ENCODE measurements at places on chromosomes 13 and 19.

DNA sequence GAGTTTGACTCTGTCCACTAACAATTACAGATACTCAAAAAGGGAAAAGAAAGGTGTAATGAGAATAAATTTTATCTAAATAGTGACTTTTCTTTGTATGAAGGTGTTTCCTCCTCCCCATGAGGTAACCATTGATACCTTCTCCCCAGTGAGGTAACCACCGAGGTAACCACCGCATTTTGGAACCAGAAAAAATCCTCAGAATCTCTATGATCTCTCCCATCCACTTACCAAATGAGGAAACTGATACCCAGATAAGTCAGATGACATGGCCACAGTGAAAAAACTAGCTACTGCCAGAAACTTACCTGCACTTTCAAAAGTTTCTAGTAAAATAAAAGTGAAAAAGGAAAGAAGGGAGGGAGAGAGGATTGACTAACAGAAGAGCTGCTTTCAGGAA lies 124.0 kb upstream of the FNDC3A start:
- no peak overlapping the region for H3K4me3 ChIP-seq
- peaks cover 22% of the 10 kb centered on the region for H3K4me1 ChIP-seq
- no peak for DNase-seq
- H3K27me3 ChIP-seq: peaks cover 27% of the 10 kb centered on the region
- no peak overlapping the region for H3K27ac ChIP-seq

GRCh38 chr13:62653371-62653770 lies 1237.7 kb upstream of the PCDH20 start:
- no peak overlapping the region for H3K27ac ChIP-seq
- no peak overlapping the region for H3K4me3 ChIP-seq
- H3K27me3 ChIP-seq: no peaks in the 10 kb centered on the region
- no peak for DNase-seq

GRCh38 chr19:1592024-1592754 lies 476 bp downstream of the MBD3 start:
- peak overlapping the region; percentile 84 for H3K27ac ChIP-seq
- DNase-seq: peak; percentile 81
- H3K4me1 ChIP-seq: peaks cover 18% of the 10 kb centered on the region
- peak overlapping the region; percentile 88 for H3K4me3 ChIP-seq

DNA sequence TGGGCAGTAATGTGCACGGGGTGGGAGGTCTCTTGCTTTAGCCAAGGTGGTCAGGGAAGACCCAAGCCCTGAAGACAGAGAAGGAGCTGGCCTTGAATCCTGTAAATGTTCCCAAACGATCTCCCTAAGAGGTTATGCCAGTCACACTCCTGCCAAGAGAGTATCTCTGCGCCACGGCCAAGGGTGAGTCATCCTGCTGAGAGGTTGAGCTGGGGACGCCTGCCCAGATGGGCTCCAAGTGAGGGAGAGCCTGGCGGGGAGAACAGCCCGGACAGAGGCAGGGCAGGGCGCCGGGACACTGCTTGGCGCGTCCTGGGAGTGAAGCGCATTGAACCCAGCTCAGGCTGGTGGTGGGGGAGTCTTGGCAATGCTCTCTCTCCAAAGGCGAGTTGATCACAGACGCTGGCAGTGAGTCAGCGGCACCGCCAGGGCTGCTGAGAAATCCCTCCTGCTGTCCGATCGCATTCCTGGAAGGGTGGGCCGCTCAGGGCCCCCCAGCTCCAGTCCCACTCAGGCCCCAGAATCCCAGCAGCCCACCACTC lies 16.4 kb downstream of the SULT2B1 start:
- peaks cover 2% of the 10 kb centered on the region for H3K27me3 ChIP-seq
- H3K4me1 ChIP-seq: no peaks in the 10 kb centered on the region
- no peak overlapping the region for H3K4me3 ChIP-seq
- DNase-seq: no peak
- no peaks in the 10 kb centered on the region for H3K36me3 ChIP-seq
- no peak overlapping the region for H3K27ac ChIP-seq

- no peak for DNase-seq
- no peak overlapping the region for H3K4me3 ChIP-seq
- no peaks in the 10 kb centered on the region for H3K36me3 ChIP-seq
- H3K27me3 ChIP-seq: no peaks in the 10 kb centered on the region
- H3K27ac ChIP-seq: no peak overlapping the region
- H3K4me1 ChIP-seq: no peaks in the 10 kb centered on the region
Observed at GRCh38 chr13:109255141-109255856, 531.1 kb downstream of the IRS2 start.

DNA sequence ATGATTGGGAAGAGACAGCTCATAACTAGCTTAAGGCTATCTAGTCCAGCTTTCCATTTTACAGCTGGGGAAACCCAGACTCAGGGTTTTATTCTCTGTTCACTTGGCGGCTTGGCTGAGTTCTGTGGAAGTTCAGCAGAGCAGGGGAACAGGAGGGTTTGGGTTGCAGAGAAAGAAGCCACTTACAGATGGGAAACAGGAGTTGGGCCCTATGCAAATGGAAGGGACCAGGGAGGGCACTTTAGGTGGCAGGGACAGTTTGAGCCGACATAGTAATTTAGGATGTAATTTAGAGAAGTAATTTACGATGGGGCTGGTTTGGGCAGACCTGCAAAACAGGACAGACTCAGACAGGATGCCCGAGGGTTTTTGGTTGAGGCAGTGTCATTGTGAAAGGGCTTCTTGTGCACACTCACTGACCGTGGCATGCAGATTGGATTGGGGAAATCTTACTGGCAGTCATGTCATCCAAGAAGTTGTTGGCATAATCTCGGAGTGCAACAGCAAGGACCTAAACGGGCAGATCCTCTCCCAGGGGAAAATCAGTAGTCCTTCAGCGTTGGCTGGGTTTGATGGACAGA lies 47.3 kb upstream of the GPR183 start:
- peak overlapping the region; percentile 98 for H3K27ac ChIP-seq
- DNase-seq: no peak
- peaks cover 62% of the 10 kb centered on the region for H3K36me3 ChIP-seq
- H3K4me3 ChIP-seq: peak overlapping the region; percentile 67
- H3K27me3 ChIP-seq: no peaks in the 10 kb centered on the region

GRCh38 chr13:90709319-90709718 lies 638.2 kb upstream of the MIR17HG start:
- H3K4me3 ChIP-seq: no peak overlapping the region
- no peaks in the 10 kb centered on the region for H3K36me3 ChIP-seq
- no peak overlapping the region for H3K27ac ChIP-seq
- DNase-seq: no peak
- H3K27me3 ChIP-seq: no peaks in the 10 kb centered on the region

DNA sequence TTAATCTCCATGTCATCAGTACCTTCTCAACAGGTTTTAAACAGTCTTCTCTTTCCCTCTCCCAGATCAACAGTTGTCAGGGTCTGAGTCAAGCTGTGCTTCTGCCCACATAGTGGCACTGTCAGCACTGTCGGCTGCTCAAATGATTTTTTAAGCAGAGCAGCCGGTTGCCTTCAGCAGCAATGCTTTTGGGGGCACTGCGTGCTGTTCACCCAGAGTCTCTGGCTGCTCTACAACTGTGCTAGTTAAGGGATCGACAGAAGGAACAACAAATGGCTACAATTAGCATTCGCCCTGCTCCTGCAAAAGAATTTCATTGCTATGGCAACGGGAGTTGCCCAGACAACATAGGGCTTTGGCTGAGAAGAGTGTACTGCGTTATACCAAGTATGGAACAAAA lies 412.9 kb downstream of the DIAPH3 start:
- no peak for DNase-seq
- no peak overlapping the region for H3K4me3 ChIP-seq
- H3K27me3 ChIP-seq: no peaks in the 10 kb centered on the region
- no peaks in the 10 kb centered on the region for H3K4me1 ChIP-seq
- H3K36me3 ChIP-seq: no peaks in the 10 kb centered on the region
- no peak overlapping the region for H3K27ac ChIP-seq

DNA sequence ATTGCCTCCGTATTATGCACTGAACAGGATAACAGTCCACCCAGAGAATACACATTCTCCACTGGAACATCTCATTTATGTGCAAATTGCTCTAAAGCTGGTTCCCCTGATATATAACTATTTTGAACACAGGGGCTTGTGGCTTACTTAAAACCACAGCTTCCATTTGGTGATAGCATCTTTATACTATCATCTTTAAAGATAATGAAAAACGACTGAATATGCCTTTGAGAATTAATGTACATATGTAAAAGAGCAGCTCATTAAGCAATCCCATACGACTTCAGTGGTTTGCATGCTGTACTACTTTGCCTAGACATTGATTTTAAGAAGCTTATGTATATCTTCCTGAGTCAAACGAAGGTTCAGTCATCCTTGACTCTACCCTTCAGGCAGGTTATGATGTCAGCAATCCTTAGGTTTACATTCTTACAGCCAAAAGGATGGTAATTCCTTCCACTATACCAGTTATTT lies 40.8 kb downstream of the BRD4 start:
- DNase-seq: no peak
- H3K36me3 ChIP-seq: peaks cover 13% of the 10 kb centered on the region
- peak overlapping the region; percentile 48 for H3K27ac ChIP-seq
- H3K27me3 ChIP-seq: no peaks in the 10 kb centered on the region
- H3K4me1 ChIP-seq: peaks cover 83% of the 10 kb centered on the region

- no peak for DNase-seq
- no peaks in the 10 kb centered on the region for H3K36me3 ChIP-seq
- H3K4me1 ChIP-seq: peaks cover 10% of the 10 kb centered on the region
- peaks cover 52% of the 10 kb centered on the region for H3K27me3 ChIP-seq
- no peak overlapping the region for H3K4me3 ChIP-seq
- H3K27ac ChIP-seq: no peak overlapping the region
Observed at GRCh38 chr13:50290186-50290585, 274.9 kb downstream of the KCNRG start.

- H3K4me1 ChIP-seq: no peaks in the 10 kb centered on the region
- H3K27ac ChIP-seq: no peak overlapping the region
- H3K36me3 ChIP-seq: no peaks in the 10 kb centered on the region
- H3K4me3 ChIP-seq: no peak overlapping the region
- DNase-seq: no peak
Observed at GRCh38 chr13:113401452-113402415, 37.8 kb upstream of the GRTP1 start.

GRCh38 chr13:73602295-73602694 lies 531.9 kb downstream of the KLF12 start:
- H3K4me1 ChIP-seq: peaks cover 5% of the 10 kb centered on the region
- no peaks in the 10 kb centered on the region for H3K36me3 ChIP-seq
- H3K27ac ChIP-seq: no peak overlapping the region
- DNase-seq: no peak
- no peak overlapping the region for H3K4me3 ChIP-seq

GRCh38 chr13:98514288-98514687 lies 62.6 kb downstream of the STK24 start:
- no peak for DNase-seq
- peaks cover 73% of the 10 kb centered on the region for H3K4me1 ChIP-seq
- H3K27me3 ChIP-seq: no peaks in the 10 kb centered on the region
- peak overlapping the region; percentile 84 for H3K27ac ChIP-seq
- H3K4me3 ChIP-seq: peak overlapping the region; percentile 55
